SK-N-SH (cell line): ENCODE measurements at places on chromosomes 11 and 22.

DNA sequence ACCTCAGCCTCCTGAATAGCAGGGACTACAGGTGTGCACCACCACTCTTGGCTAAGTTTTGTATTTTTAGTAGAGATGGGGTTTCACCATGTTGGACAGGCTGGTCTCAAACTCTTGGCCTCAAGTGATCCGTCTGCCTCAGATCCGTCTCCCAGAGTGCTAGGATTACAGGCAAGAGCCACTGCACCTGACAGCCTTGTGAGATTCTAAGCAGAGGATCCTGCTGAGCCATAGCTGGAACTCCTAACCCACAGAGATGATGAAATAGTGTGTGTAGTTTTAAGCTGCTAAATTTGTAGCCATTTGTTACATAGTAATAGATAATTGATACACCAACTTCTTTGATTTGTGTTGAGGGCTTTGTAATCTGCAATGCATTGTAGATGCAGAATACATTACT lies 51.1 kb downstream of the CLMP start:
- no peaks in the 10 kb centered on the region; the same call in 1 of the 2 replicates for H3K36me3 ChIP-seq
- H3K4me3 ChIP-seq: no peak overlapping the region
- H3K4me1 ChIP-seq: peaks cover 9% of the 10 kb centered on the region
- no peak overlapping the region for H3K27ac ChIP-seq
- no peaks in the 10 kb centered on the region for H3K27me3 ChIP-seq
- DNase-seq: no peak

GRCh38 chr11:122337704-122338103 lies 221.7 kb upstream of the BLID start:
- no peaks in the 10 kb centered on the region; the same call in 1 of the 2 replicates for H3K27me3 ChIP-seq
- no peak overlapping the region for H3K4me3 ChIP-seq
- no peak for DNase-seq
- H3K36me3 ChIP-seq: no peaks in the 10 kb centered on the region
- peaks cover 16% of the 10 kb centered on the region for H3K4me1 ChIP-seq

GRCh38 chr22:24153353-24153752 lies 27.9 kb upstream of the SUSD2 start:
- H3K27me3 ChIP-seq: no peaks in the 10 kb centered on the region
- H3K36me3 ChIP-seq: no peaks in the 10 kb centered on the region
- H3K4me1 ChIP-seq: peaks cover 33% of the 10 kb centered on the region; the same call in 1 of the 2 replicates
- H3K27ac ChIP-seq: no peak overlapping the region
- no peak for DNase-seq

DNA sequence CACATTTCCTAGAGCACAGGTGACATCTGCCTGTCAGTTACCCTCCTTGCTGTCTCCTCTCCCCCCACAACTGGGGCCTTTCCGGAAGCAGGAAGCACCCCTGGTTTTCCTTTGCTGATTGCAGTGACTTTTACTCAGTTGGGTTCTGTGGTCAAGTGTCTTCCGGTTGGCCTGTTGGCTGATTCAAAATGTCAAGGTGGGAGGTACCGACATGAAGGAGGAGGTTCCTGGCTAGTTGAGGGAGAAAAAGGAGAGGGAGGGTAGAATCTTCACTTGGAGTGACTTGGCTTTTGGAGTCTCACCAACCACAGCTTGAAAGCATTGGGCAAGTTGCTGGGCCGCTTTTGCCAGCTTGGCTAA lies 9.3 kb upstream of the ADAMTS15 start:
- no peaks in the 10 kb centered on the region for H3K36me3 ChIP-seq
- H3K27ac ChIP-seq: no peak overlapping the region
- no peaks in the 10 kb centered on the region for H3K27me3 ChIP-seq
- no peak overlapping the region for H3K4me3 ChIP-seq
- no peak for DNase-seq

- H3K36me3 ChIP-seq: peaks cover 10% of the 10 kb centered on the region; the same call in 1 of the 2 replicates
- no peak overlapping the region for H3K4me3 ChIP-seq
- no peak overlapping the region for H3K27ac ChIP-seq
- no peaks in the 10 kb centered on the region for H3K27me3 ChIP-seq
- no peak for DNase-seq
These were observed 7.3 kb downstream of the APBB1 start for GRCh38 chr11:6411594-6412031.

DNA sequence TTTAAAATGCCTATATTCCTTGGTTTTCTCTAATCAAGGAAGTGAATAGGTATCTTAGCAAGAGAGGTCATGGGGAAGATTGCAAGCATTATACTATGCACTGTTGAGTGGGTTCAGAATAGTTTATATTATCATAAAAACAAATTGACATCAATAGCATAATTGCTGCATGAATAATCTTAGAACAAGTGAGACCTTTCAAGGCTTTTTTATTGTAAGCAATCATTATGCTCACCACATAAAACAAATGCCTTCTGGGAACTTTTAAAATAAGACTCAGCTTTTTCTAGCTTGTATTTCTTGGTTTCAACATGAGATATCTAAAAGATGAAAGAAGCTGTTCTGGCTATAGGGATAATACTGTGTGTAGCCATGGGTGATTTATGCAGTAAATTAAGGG lies 135.6 kb upstream of the ZC3H12C start:
- no peak overlapping the region for H3K4me3 ChIP-seq
- DNase-seq: no peak
- no peaks in the 10 kb centered on the region for H3K4me1 ChIP-seq
- no peaks in the 10 kb centered on the region for H3K36me3 ChIP-seq
- no peaks in the 10 kb centered on the region for H3K27me3 ChIP-seq

- H3K36me3 ChIP-seq: no peaks in the 10 kb centered on the region
- H3K27me3 ChIP-seq: peaks cover 5% of the 10 kb centered on the region; the same call in 1 of the 2 replicates
- no peaks in the 10 kb centered on the region for H3K4me1 ChIP-seq
- H3K4me3 ChIP-seq: no peak overlapping the region; the same call in 1 of the 2 replicates
- H3K27ac ChIP-seq: no peak overlapping the region
- peak; percentile 68 for DNase-seq
These were observed 14.2 kb downstream of the DTX4 start for GRCh38 chr11:59186130-59186594.

- no peak overlapping the region for H3K4me3 ChIP-seq
- no peak for DNase-seq
- peaks cover 7% of the 10 kb centered on the region; the same call in 1 of the 2 replicates for H3K4me1 ChIP-seq
- H3K36me3 ChIP-seq: peaks cover 10% of the 10 kb centered on the region
These were observed 80.8 kb downstream of the ALX4 start for GRCh38 chr11:44229098-44229497.

GRCh38 chr11:130125638-130126037 lies 33.9 kb upstream of the ST14 start:
- H3K36me3 ChIP-seq: peaks cover 85% of the 10 kb centered on the region
- H3K27ac ChIP-seq: no peak overlapping the region
- H3K4me3 ChIP-seq: no peak overlapping the region

GRCh38 chr11:59009661-59010060 lies 70.4 kb downstream of the GLYATL1 start:
- no peak for DNase-seq
- no peak overlapping the region for H3K4me3 ChIP-seq
- peaks cover 3% of the 10 kb centered on the region; the same call in 1 of the 2 replicates for H3K27me3 ChIP-seq
- no peak overlapping the region for H3K27ac ChIP-seq
- no peaks in the 10 kb centered on the region for H3K36me3 ChIP-seq
- H3K4me1 ChIP-seq: no peaks in the 10 kb centered on the region

GRCh38 chr22:37529652-37530345 lies 10.6 kb upstream of the CARD10 start:
- H3K27ac ChIP-seq: no peak overlapping the region
- no peak overlapping the region for H3K4me3 ChIP-seq
- H3K36me3 ChIP-seq: no peaks in the 10 kb centered on the region
- peaks cover 3% of the 10 kb centered on the region; the same call in 1 of the 2 replicates for H3K4me1 ChIP-seq
- H3K27me3 ChIP-seq: no peaks in the 10 kb centered on the region
